ENCODE measurements at places on chromosomes 6 and 20.

DNA sequence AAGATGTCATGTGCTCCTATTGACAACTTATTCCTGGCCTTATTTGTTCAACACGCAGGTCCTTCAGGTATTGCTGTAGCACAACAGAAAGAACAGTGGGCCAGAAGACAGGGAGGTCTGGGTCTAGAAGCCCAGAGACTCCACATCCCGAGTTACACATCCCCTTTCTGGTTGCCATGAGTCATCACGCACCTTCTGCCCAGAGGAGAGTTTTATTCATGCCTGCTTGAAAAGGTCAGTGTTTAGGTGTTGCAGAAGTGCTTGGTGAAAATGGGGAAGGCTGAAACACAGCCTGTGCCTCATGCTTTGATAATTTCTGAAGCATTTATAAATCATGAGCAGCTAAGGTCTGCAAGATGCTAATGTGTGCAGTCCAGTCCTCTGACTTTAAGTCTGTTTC is 256.4 kb downstream of the GMPR start:
- DNase-seq, result no peak

GRCh38 chr6:162621246-162621645 is 106.3 kb downstream of the PRKN start:
- DNase-seq, result no peak

DNA sequence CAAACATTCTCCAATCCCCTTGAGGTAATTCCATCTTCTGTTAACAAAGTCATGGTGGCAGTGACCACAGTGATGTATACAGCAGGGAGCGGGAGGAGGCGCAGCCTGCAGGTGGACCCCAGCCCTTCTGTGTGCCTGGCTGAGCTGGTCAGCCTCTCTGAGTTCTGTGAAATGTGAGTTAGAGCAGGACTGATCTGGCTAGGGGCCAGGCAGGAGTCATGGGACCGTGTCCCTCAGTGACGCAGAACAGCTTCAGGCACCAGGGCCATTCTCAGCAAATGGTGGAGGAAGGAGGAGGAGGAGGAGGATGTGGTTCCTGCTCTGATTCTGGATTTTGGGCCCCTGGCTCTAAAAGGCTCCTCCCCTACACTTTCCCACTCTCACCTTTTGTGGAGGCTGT is 6.9 kb downstream of the PHACTR3 start:
- DNase-seq, result no peak

- DNase-seq, result no peak
Observed at GRCh38 chr6:34485321-34486060, 19.6 kb downstream of the PACSIN1 start.

- no peak for DNase-seq
Observed at GRCh38 chr6:87920245-87920644, 127.4 kb upstream of the SPACA1 start.

DNA sequence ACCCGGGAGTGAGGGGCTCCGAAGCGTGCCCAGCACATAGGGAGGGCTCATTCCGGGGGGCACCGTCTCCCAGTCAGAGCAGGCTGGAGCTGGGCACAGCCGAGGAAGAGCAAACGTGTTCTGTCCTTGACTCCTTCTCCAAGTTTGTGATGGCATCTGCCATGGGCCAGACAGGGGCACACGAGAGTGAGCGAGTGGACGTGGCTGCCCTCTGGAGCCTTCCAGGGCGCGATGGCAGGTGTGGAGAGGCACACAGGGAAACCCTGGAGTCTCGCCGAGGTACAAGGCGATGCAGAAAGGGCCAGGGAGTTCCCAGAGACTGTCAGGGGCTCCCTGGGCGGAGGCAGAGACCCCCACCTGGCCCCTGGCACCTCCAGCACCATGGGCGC is 9.9 kb upstream of the GATA5 start:
- no peak for DNase-seq

- no peak for DNase-seq
Observed at GRCh38 chr6:79031821-79032590, 46.0 kb downstream of the PHIP start.

DNA sequence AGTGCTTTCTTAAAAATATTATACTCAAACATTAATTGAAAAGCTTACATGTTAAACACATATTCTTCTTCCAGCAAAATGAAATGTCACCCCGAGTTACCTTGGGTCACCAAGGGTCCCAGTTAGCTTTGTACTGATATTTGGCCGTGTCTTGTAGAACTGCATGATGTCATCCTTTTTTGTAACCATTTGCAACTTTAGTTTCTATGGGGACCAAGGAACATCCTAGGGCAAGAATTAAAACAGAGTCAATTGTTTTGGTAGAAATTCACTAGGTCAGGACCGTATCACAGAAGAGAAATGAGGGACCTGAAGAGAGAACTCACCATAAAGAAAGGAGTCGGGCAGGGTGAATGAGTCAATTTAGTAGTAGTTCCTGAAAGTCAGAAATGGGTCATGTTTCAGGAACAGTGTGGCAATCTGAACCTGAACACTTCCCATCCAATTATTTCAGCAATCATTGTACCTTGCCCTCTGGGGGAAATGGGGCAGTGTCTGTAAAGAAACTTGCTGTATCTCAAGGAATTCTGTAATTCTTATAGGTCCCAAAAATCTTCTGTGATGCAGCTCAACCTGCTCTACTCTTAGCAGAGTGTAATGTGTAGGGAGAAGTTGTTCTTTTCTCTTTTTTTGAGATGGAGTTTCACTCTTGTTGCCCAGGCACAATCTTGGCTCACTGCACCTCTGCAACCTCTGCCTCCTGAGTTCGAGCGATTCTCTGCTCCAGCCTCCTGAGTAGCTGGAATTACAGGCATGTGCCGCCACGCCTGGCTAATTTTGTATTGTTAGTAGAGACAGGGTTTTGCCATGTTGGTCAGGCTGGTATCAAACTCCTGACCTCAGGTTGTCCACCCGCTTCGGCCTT is 5.3 kb upstream of the AKAP7 start:
- DNase-seq, result no peak

- DNase-seq, result no peak
Observed at GRCh38 chr20:62825986-62826645, 9.3 kb downstream of the COL9A3 start.

DNA sequence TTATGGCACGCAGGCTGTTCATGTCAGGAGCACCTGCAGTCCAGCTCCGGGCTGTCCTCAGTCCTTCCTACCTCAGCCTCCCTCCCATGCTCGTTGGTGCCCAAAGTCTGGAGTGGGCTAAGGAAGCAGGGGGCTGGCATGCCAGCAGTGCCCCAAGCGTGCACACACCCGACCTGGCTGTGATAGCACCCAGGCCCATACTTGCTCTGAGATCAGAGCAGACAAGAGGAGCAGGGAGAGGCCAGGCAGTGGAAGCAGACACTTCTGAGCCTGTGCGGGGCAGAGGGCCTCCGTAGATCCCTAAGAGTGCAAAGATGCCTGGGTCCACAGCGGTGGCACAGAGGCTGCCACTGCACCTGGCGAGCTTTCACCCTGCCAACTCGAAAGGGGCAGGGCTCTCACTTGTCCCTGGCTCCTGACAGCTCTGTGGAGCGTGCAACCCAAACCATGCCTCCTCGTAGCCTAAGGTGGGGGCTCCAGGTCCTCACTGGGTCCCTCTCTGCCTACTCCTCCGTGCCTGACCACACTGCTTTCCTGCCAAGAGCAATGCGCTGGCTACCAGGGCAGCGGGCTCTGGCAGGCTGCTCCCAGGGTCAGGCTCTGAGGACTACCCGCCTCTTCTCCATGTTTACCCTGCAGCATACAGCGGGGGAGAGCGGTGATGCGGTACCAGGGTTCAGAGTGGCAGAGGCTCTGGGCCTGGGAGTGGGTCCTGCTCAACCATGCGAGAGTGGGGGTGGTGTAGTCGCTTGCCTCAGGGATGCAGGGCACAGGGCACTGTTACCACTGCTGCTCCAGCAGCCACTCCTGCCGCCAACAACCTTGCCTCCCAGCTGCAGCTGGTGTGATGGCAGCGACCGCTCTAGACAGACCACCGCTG is 59.5 kb downstream of the MANEA start:
- DNase-seq, result no peak

GRCh38 chr6:101178748-101179147 is 214.8 kb upstream of the GRIK2 start:
- DNase-seq, result no peak

GRCh38 chr6:149917679-149918078 is 5.2 kb downstream of the RAET1G start:
- no peak for DNase-seq

DNA sequence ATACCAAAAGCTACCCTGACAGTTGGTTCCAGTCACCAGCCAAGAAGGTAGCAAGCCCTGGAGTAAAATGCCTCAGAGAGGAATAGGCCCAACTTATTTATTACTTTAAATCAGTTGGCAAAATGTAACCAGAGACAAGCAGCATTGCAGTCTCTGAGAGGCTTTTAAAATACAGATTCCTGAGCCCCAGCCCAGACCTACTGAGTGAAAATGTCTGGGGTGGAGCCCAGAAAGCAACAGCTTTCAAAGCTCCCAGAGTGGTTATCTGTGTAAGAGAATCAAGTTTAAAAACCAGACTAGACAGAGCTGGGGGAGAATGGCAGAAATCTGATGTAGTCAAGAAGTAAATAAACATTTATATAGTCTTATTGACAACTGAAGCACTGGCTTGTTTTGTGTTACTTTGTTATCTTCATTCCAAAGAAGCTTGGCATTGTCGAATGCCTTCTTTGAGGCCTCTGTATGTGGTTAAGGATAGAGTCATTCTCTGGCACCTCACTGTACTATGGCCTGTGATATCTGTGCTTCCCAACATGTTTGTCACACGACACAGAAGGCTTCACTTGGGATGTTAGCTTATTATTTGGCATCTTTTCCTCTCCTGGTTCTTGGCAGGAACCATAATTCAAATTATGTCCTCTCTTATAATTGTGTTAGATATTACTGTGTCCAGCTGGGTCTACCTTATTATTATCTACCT is 313.5 kb downstream of the SLC35F1 start:
- no peak for DNase-seq

GRCh38 chr6:25582101-25582500 is 69.9 kb upstream of the SCGN start:
- no peak for DNase-seq

GRCh38 chr6:147508866-147509608 is 547 bp downstream of the SAMD5 start:
- DNase-seq, result no peak

- DNase-seq, result no peak
Observed at GRCh38 chr20:4130404-4131189, 115.2 kb upstream of the RNF24 start.

DNA sequence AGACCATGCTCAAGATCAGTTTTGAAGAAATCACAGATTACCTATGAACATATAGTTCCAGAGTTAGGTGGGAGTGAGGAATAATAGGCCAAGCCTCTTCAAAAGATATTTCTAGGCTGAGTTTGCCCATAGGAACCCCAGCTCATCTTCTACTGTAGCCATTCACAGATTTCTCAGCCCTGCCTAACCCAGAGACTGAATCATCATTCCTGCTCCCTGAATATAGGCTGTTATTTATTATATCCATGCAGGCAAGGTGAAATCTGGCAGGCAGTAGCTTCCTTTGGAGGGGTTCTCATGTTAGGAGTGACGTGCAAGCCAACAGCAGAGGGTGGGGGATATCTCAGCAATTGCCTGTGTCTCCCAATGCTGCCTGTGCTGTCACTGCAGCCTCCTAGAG is 25.6 kb upstream of the ADGRF4 start:
- DNase-seq, result no peak

GRCh38 chr6:33714385-33715040 is 3.0 kb upstream of the UQCC2 start:
- no peak for DNase-seq

- DNase-seq, result no peak
Observed at GRCh38 chr20:24877652-24878051, 71.4 kb upstream of the CST7 start.

DNA sequence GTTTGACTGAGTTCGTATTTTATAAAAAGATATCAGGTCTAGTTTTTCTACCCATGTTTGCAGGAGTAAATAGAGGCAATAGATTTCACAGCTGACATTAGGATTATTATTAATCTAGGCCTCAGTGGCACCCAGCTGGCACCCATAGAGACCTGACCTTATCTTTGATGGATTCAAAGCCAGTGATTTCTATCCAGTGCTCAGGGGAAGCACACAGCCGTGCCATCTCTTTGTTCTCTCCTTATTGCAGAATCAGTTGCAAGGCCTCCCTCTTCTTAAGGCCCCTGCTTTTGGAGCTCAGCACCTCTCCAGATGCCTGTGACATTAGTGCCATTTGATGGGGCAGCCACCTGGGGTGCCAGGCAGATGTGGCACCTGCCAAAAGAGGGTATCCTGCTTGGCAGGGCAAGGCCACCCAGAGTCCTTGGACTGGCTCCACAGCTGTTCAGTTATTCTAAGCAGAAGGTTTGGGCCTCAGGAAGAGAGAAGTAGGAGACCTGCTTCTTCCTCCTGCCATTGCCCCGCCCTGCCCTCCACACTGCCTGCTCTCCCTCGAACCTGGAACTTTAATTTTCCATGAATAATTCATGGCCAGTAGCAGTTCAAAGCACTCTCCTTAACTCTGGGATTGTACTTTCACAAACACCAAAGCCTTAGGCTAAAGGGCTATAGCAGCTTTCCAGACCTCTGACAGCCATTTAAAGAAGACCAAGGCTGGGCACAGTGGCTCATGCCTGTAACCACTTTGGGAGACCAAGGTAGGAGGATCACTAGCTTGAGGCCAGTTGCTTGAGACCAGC is 206.3 kb downstream of the ZDHHC14 start:
- DNase-seq, result no peak

GRCh38 chr6:139919107-139920026 is 544.9 kb upstream of the CITED2 start:
- no peak for DNase-seq

- DNase-seq, result no peak
Observed at GRCh38 chr6:52566201-52566600, 10.7 kb downstream of the TRAM2 start.

- DNase-seq, result no peak
Observed at GRCh38 chr6:138434096-138434495, 30.1 kb downstream of the HEBP2 start.

DNA sequence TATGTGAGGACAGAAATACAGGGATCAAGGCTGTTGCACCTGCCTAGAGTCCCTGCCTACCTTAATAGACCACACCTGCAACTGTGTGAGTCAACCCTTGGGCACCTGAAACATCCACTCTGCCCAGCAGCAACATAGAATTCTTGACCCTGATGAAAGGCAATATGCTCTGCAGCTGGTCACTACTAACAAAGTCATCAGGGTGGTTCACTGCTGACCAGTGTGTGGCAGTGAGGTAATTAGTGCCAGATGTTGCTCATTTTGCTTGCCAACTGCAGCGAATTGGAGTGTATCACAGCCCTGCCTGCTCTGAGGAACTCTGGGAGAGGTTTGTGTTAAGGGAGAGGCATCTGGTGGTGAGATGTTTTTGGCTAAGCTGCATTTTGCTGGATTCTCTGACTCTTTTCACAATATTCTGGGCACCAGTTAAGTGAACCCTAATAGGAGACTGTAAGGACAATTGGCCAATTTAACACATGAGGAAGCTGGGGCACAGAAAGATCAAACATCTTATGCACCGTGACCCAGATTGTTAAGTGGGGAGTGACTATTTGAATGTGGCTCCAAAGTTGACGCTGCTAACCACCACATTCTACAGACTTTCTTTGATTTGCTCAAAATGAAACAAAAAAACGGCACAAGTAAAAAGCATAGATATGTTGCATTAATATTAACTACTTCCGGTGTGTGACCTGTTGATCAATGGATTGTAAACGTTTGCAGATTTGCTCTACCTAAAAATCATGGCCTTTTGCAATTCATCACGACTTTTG is 61.9 kb upstream of the OPRM1 start:
- no peak for DNase-seq

Measured in midbrain (tissue), 1 donor.